ENCODE measurements at places on chromosomes 7 and 10.

DNA sequence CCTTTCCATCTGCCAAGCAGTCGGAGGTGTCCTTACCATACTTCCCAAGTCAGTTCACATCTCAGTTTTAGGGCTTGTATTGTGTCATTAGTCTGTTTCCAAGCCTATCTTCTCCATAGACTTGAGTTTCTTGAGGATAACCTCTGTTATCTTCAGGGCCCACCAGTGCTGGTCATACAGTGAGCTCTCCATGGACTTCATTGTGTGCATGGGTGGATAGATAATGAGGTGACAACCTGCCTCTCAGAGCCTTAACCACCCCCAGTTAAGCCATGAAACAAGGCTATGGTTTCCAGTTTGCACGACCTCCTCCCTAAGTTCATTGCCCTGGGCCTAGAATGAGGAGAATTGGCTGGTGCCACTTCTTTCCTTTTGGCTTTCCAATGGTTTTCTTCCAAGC lies 38.5 kb upstream of the WAC start:
- no peak for DNase-seq

DNA sequence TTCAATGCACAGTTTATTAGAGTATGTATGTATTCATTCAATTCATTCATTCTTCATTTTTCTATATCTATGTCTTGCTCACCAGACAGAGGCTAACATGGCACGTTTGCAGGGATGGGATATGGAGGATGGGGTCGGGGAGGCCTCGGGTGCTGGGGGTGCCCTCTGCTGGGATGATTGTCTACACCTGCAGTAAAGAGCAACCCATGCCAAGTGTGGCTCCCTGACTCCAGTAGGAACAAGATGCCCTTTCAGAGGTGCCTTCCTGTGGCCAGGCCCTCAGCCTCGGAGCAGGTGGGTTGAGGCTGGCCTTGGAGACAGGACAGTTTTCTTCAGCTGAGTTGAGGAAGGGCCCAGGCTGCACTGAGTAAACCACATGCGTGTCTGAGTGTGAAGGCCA lies 157.2 kb downstream of the SH2D4B start:
- no peak for DNase-seq

GRCh38 chr10:7481368-7481765 lies 70.5 kb upstream of the SFMBT2 start:
- no peak for DNase-seq

- no peak for DNase-seq
These were observed 388.2 kb downstream of the CALN1 start for GRCh38 chr7:72023926-72024325.

GRCh38 chr10:100349672-100350071 lies 2.6 kb downstream of the SCD start:
- no peak for DNase-seq

DNA sequence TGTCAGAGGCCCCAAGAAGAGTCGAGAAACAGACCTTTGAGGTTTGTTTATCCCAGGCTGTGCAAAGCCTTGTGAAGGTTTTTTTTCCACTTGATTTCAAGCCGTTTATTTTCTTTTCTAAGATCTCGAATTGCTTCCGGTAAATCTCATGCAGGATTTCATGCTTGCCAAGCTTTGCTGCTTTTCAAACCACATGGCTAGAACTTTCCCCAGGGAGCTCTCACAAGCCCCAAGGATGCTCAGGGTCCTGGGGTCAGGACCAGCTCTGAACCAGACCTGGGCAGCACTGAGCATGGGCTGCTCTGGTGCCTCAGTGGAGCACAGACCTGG lies 48.0 kb upstream of the AQP1 start:
- DNase-seq = no peak

GRCh38 chr7:99340659-99341058 lies 15.0 kb downstream of the ARPC1A start:
- no peak for DNase-seq

GRCh38 chr7:42471573-42472174 lies 234.7 kb upstream of the GLI3 start:
- no peak for DNase-seq

DNA sequence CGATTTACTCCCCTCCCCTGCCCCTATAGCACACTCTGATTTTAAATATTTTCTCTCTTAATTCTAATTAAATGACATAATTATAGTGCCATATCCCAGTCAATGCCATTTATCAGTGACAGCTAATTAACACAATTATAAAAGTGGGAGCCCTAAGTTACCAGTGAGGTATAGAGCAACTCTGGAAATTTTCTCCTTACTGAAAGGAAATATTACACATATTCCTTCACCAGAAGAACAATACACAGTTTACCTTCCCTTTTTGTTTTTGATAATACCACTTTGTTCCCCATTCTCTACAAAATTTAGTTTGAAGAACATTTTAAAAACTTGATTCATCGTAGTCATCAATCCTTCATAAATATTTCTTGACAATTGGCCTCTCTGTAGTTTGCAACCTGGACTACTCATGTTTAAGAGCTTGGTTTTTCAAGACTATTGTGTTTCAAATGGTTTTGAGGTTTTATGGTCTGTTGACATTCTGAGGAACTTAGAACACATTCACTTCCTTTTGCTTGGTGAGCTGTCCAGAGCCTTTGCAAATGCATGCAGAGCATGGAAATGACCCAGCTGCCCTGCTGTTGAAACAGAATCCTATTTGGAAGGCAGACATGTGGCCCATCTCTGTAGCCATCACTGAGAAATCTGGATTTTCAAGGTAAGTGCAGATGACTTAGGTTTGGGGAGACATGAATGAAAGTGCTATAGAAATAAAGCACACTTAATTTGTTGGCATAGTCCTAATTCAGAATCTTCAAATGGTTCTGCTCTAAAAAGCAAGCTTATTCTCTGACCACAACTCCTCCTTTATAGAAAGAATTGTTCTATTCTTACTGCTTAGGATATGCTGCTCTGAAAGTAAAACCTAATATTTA lies at the start of gene GPR141:
Gene GPR141 (plus strand): TSS at position 521 of the 875 bp plus-strand sequence. CDS start 56,628 bp downstream, outside the sequence.
- no peak for DNase-seq

GRCh38 chr7:105693576-105693975 lies 112.3 kb upstream of the EFCAB10 start:
- DNase-seq = no peak

DNA sequence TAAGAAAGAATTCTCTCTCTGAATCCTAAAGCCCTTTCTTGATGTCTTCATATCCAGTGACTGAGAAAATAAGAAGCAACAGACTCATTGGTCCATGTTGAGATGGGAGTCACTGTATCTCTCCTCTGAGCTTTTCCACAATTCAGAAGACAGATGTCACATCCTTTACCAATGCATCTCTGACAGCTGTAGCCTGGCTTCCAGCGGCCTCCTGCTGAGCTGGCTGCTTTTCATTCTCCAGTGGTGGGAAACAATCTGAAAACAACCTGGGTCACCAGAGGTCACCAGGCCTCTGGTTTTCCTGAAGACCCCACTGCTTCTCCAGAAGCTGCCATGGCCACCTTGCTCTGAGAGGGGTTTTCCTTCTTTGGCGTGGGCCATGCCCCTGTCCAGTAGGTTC lies 18.3 kb upstream of the RPA3 start:
- DNase-seq = no peak

GRCh38 chr7:36092221-36092771 lies 60.8 kb upstream of the EEPD1 start:
- DNase-seq = no peak

DNA sequence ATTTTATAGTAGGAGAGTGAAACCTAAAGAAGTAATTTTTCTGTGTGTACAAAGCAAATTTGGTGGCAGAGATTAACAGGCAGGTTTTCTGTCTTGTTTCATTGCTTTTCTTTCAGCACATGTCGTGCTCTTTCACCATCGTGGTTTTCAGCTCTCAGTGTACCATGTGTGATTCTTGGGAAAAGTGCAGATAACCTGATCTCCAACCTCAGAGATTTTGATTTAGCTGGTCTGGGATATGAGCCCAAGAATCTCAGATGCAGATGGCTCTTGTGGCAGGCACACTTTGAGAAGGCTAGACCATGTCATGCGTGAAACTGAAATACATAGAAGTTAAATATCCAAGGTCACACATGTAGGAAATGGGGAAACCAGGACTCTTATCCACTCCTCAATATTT lies 317.4 kb downstream of the EXOC4 start:
- DNase-seq = no peak

DNA sequence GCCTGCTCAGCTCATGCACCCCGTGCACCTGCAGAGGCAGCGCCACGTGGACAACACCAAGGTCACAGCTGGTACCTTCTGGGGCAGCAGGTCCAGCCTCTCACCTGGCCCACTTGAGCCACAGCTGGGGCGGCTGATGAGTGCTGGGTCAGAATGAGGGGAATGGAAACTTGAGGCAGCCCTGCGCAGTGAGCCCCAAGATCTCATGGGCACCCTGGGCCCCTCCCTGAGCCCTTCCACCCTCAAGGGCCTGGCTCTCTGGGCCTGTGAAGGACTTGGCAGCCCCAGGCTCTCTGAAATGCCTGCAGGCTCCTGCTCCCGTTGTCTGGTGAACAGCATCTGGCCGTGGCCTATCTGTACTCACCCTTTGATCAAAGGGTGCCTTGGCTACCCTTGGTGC lies 112.7 kb downstream of the TCERG1L start:
- no peak for DNase-seq

DNA sequence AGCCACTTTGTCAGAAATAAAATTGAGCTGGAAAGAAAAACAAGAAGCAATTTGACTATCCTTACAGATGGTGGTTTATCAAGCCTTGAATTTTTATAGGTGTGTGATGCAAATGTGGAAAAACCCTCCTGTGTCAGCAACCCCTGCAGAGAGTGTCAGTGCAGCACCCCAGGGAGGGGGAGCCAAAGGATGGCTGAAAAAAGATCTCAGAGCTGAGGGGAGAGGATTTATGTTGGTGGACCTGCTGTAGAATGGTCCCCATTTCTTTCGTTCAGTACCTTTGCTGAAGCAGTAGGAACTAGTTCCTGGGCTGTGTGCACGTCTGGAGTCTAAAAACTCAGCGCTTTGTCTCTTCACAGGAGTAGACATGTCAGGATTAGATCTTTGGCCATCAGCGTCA lies 239.0 kb downstream of the PHTF2 start:
- no peak for DNase-seq

DNA sequence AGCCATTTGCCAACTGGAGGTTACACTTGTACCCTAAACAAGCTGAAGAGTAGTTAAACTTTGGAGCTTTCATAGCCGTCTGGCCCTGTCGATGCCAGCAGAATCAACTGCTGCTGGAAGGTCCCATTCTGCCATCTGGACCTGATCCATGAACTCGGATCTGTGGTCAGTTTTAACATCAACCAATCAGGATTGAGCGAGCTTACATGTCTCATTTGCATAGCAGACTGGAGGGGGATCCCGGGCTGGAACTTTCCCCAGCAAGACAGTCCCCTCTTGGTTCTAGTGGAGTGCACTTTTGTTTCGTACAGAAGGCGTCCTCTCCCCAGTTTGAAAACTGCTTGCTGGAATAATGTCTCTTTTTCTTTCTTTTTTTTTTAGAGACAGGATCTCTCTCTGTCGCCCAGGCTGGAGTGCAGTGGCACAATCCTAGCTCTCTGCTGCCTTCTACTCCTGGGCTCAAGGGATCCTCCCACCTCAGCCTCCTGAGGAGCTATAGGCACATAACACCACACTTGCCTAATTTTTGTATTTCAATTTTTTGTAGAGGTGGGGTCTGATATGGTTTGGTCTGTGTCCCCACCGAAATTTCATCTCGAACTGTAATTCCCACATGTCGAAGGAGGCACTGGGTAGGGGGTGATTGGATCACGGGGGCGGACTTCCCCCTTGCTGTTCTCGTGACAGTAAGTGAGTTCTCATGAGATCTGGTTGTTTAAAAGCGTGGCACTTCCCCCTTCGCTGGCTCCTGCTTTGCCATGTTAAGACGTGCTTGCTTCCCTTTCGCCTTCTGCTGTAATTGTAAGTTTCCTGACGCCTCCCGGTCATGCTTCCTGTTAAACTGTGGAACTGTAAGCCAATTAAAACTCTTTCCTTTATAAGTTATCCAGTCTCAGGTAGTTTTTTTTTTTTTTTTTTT lies 42.8 kb upstream of the SEPHS1 start:
- no peak for DNase-seq

GRCh38 chr10:131206111-131206995 lies 105.2 kb downstream of the TCERG1L start:
- DNase-seq = no peak

GRCh38 chr7:1883031-1883761 lies 213.1 kb downstream of the ELFN1 start:
- no peak for DNase-seq

- DNase-seq = no peak
These were observed 247.0 kb upstream of the HABP2 start for GRCh38 chr10:113305871-113306270.

DNA sequence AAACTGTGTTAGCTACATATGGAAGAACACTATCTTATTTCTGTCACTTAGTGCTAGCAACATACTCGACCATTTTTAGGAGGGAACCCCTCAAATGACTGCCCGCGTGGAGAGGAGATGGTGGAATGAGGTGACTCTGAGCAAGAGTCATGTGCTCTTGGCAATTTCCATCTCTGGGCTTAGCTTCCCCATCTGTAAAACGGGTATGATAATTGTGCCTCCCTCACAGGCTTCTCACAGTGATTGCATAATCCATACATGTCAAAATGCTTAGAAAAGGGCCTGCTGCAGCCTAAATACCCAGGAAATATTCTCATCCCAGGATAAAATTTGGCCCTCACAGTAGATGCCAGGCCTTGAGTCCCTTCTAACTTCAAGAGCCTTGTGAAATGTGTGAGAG lies 86.6 kb downstream of the WDFY4 start:
- no peak for DNase-seq

- no peak for DNase-seq
These were observed 190.6 kb downstream of the HERPUD2 start for GRCh38 chr7:35504365-35504764.

- no peak for DNase-seq
These were observed 117.3 kb downstream of the SVIL start for GRCh38 chr10:29517352-29517923.

- no peak for DNase-seq
These were observed 5.5 kb upstream of the ZNF488 start for GRCh38 chr10:47389619-47390018.

GRCh38 chr10:68697106-68697505 lies 23.9 kb upstream of the CCAR1 start:
- DNase-seq = no peak

DNA sequence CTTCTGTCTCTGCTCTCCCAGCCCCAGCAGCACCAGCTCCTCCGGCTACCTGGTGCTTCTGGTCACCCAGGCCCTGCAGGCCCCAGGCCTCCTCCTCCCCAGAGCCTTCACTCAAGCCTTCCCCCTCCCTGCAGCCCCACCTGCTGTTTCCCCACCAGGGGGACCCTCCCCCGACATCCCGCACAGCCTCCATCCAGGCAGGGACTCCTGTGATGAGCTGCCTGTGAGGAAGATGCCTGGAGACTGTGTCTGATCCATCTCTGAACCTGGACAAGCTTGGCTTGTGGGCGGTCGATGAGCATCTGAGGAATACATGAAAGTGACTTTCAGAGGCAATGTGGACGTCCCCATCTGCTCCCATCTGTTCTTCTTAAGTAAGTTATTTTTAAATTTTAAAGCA lies 45.0 kb downstream of the RAMP3 start:
- no peak for DNase-seq

Measured in stimulated activated CD4-positive, alpha-beta T cell treated with anti-CD3 and anti-CD28 coated beads, Interleukin-4, amount 100 ng/mL, for 48 hours (primary cell).